Mesothelial cell of epicardium (in vitro differentiated cells): ENCODE measurements at places on chromosomes 1 and 21. TPM values are rescaled to one million over a fixed set of nuclear protein-coding genes. Genes with fewer than 3 reads are reported as not detected.

The CFHR4 gene
- not detected in 3 replicates for total RNA-seq

The PROK1 gene
- total RNA-seq = 0.69 to 1.3 TPM (median 0.95 TPM) in 3 replicates

The OR6N1 gene
- total RNA-seq = not detected in 3 replicates

The TMEM183A gene
- total RNA-seq = 58.4 to 64.5 TPM (median 64.0 TPM) in 3 replicates

The PIK3CD gene
- 3.7 to 4.7 TPM (median 4.3 TPM) in 3 replicates for total RNA-seq

DNA sequence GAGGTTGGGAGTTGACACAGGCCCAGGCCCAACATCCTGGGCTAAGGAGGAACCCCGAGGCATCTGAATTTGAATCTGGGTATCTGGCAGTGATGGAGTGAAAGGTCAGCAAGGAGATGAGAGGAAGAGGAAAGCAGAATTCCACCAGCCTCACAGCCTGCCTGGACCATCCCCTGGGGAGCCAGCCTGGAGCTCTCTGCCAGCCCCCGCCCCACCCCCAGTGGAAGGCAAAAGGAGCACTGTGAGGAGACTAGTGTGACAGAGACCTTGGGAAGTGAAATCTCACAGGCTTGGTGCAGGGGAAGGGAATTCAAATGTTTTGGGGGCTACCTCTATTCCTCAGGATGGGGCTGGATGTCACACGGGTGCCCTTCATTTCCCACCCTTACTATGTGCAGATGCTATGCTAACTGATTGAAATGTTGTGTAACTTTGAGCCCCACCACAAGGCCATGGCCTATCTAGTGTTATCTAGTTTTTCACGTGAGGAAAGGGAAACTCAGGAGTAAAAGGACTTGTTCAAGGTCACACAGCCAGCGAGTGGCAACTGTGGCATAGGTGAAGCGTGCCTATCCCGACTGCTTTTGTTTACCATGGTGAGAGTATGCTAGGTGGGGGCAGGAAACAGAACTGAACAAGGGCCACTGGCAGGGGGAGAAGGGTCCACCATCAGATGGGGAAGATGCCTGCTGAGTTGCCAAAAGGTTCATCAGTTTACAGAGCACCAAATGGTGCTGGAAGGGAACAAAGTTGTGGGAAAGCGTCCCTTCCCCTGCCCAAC is 29.8 kb downstream of the AHDC1 start:
- H3K27ac ChIP-seq = peak overlapping the region; percentile 95
- peak overlapping the region; percentile 38 for H3K4me3 ChIP-seq
- no peak for DNase-seq
- H3K4me1 ChIP-seq = peaks cover 57% of the 10 kb centered on the region
